Smooth muscle cell of trachea (primary cell): ENCODE measurements at places on chromosomes 5 and 9. TPM values are rescaled to one million over a fixed set of nuclear protein-coding genes. Genes with fewer than 3 reads are reported as not detected.

Gene SLC46A2
- total RNA-seq, result not detected in 2 replicates

Gene DYNC2I2
- total RNA-seq, result 52.9 and 79.4 TPM in 2 replicates

Gene SVEP1
- 30.8 and 150 TPM in 2 replicates for total RNA-seq

Gene EQTN
- not detected in 2 replicates for total RNA-seq

Gene FOXD4
- total RNA-seq, result 0.17 TPM in 1 of 2 replicates, not detected in the other

Gene ARAP3
- 4.5 and 6.8 TPM in 2 replicates for total RNA-seq

Gene KDM3B
- 43.2 and 55.0 TPM in 2 replicates for total RNA-seq

Gene PPP2R2B
- total RNA-seq, result 0.17 TPM in 1 of 2 replicates, not detected in the other

Gene TMEM232
- total RNA-seq, result 7.0 and 7.6 TPM in 2 replicates

Gene GFI1B
- total RNA-seq, result 0.17 TPM in 1 of 2 replicates, not detected in the other

Gene ZNF879
- 4.9 and 5.6 TPM in 2 replicates for total RNA-seq

Gene ADAMTS6
- 33.2 and 52.8 TPM in 2 replicates for total RNA-seq

Gene FREM1
- 0.15 and 0.17 TPM in 2 replicates for total RNA-seq

Gene KCNN2
- 0.44 TPM in 1 of 2 replicates, not detected in the other for total RNA-seq

Gene FRRS1L
- under 0.01 and 0.50 TPM in 2 replicates for total RNA-seq

Gene GDA
- total RNA-seq, result not detected in 2 replicates

Gene ZNF454
- 1.6 and 2.5 TPM in 2 replicates for total RNA-seq

Gene NR6A1
- 0.44 and 0.66 TPM in 2 replicates for total RNA-seq

Gene BHMT2
- 6.4 and 11.1 TPM in 2 replicates for total RNA-seq

Gene SPATA31A1
- not detected in 2 replicates for total RNA-seq

Gene RGS7BP
- not detected in 2 replicates for total RNA-seq

Gene GOLM1
- 50.2 and 54.6 TPM in 2 replicates for total RNA-seq

Gene NPR3
- 82.2 and 123 TPM in 2 replicates for total RNA-seq

Gene CDKN2B
- total RNA-seq, result 15.0 and 42.2 TPM in 2 replicates

Gene IFNE
- total RNA-seq, result 5.1 and 11.2 TPM in 2 replicates

Gene GRIA1
- total RNA-seq, result under 0.01 and 0.50 TPM in 2 replicates

Gene CAVIN4
- total RNA-seq, result 1.2 and 1.7 TPM in 2 replicates

Gene PPIP5K2
- 40.2 and 62.4 TPM in 2 replicates for total RNA-seq

Gene C9orf153
- total RNA-seq, result 0.15 and 0.50 TPM in 2 replicates

Gene C5orf63
- 2.5 TPM in 2 replicates for total RNA-seq

Gene SPDL1
- total RNA-seq, result 16.9 and 22.3 TPM in 2 replicates

Gene FOXD4L4
- total RNA-seq, result 0.17 and 0.29 TPM in 2 replicates

Gene TGFBI
- total RNA-seq, result 581 and 1,490 TPM in 2 replicates

Gene NTRK2
- total RNA-seq, result 0.15 and 0.17 TPM in 2 replicates

Gene PCDHGA2
- 3.3 and 6.6 TPM in 2 replicates for total RNA-seq

Gene IL13
- total RNA-seq, result not detected in 2 replicates

Gene SARDH
- 5.1 and 5.7 TPM in 2 replicates for total RNA-seq

Gene ICE1
- 26.0 and 26.2 TPM in 2 replicates for total RNA-seq

Gene PCDHB2
- total RNA-seq, result 0.58 and 3.0 TPM in 2 replicates

Gene SLC45A2
- total RNA-seq, result under 0.01 TPM in 1 of 2 replicates, not detected in the other

Gene LCN2
- not detected in 2 replicates for total RNA-seq

Gene C5orf58
- not detected in 2 replicates for total RNA-seq

Gene TMEM38B
- 21.2 and 24.3 TPM in 2 replicates for total RNA-seq

Gene PCDHB14
- total RNA-seq, result 0.15 and 1.2 TPM in 2 replicates

Gene CCL21
- total RNA-seq, result not detected in 2 replicates

Gene PCDHA1
- total RNA-seq, result under 0.01 TPM in 1 of 2 replicates, not detected in the other

Gene SFXN1
- 132 and 149 TPM in 2 replicates for total RNA-seq

Gene MCIDAS
- not detected in 2 replicates for total RNA-seq

Gene EDIL3
- 23.9 and 40.4 TPM in 2 replicates for total RNA-seq

Gene KCNIP1
- not detected in 2 replicates for total RNA-seq

Gene WDR31
- total RNA-seq, result 2.3 and 4.0 TPM in 2 replicates
